Activated gamma-delta T cell (primary cell): ENCODE measurements at places on chromosomes 11 and 22.

DNA sequence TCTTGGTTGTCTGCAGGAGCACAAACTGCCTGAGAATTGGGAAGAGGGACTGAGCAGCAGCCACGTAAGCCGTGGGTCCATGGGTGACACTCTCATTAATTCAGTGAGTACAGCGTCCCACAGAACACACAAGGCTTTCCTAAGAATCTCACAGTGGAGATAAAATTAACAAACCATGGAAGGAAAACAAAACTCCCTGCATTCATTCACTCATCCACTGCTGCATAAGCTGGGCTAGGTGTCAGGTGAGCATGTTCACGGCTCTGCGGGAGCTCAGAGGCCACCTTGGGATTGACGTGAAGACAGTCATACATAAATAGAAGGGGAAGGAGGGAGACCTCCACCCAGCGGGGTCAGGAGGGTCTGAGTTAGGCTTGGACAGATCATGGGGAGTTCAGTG lies 1442.7 kb downstream of the TBC1D22A start:
- no peak for DNase-seq

GRCh38 chr22:44592824-44593148 lies 94.8 kb upstream of the RTL6 start:
- no peak for DNase-seq

DNA sequence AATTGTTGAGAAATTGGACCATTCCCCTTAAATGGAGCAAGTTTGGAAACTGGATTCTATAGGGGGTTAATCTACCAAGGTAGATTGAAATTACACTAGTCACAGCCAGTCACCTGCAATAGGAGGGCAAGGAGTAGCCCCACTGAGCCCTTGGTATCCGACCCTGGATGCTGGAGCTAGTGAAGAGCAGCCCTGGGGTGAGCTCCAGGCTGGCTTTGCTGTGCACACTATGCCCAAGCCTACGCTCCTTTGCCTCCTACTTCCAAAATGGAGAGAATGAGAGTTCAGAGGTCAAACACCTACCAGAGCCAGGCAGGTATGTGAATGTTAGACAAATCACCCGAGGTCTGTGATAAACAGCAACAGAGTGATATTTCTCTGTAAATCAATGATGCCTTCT lies 23.7 kb downstream of the SNU13 start:
- DNase-seq, result no peak

DNA sequence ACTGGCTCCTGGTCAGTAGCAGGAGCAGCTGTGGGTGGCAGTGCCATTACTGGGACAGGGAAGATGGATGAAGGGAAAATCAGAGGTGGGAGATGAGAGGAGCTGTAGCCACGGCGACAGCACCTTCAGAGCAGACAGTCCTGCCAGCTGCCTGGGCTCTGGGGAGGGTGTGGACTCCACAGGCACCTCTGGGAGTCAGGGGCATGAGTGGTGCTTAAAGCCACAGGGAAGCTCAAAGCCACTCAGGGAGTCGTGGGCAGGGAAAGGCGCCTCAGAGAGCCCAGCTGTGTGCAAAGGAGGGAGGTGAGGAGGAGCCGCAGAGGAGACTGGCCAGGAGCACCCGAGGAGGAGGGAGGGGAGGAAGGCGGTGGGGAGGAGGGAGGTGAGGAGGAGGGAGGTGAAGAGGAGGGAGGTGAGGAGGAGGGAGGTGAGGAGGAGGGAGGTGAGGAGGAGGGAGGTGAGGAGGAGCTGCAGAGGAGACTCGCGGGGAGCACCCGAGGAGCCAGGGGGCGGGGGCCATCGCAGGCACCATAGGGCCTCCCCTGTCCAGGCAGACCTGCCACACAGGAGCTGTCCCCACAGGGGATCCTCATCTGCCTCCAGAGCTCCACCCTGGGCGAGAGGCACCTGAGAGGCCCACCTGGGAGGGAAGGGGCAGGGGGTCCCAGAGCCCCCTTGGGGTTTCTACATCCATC lies 977.6 kb downstream of the BRD1 start:
- no peak for DNase-seq

GRCh38 chr11:57500515-57500914 lies 15.0 kb downstream of the SLC43A1 start:
- no peak for DNase-seq

DNA sequence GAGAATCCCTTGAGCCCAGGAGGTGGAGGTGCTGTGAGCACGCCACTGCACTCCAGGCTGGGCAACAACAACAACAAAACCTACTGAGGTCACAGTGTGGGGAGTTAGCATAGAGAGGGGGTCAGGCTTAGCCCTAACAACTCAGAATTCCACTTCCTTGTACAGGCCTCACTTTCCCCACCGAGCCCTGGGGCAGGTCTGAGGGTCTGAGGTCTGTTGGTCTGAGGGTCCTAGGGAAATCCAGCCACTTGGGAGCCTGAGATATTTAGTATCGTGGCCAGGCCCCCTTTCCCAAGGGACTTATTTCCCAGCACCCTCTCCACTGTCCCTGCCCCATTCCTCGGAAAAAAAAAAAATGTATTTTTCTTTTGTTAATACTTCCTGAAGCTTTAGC lies 34.8 kb upstream of the HORMAD2 start:
- DNase-seq, result no peak

DNA sequence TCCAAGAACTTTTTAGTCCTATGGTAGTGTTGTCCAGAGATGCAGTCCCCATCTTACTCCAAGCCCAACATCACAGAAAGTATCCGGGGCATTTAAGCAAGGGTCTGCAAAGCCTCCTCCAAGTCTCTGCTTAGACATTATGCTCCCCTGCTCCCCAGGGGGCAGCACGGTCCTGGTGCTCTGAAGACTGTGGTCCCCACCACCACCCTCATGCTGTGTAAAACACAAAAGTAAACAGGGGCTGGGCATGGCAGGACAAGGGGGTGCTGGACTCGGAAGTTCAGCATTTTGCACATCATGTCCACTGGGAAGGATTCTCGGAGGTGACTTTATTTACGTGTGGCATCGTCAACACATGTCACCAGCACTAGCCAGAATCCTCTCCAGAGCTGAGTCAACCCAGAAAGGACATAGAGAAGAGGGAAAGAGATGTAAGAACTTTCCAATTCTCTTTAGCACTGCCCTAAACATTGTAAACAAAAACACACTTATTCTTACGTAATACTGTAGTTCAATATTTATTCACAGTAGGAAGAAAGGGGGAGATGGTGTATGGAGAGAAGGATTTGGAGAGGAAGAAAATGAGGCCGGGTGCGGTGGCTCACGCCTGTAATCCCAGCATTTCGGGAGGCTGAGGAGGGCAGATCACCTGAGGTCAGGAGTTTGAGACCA lies 37.7 kb downstream of the TCIRG1 start:
- DNase-seq, result no peak

- no peak for DNase-seq
Observed at GRCh38 chr11:35233518-35233917, 94.5 kb downstream of the CD44 start.

DNA sequence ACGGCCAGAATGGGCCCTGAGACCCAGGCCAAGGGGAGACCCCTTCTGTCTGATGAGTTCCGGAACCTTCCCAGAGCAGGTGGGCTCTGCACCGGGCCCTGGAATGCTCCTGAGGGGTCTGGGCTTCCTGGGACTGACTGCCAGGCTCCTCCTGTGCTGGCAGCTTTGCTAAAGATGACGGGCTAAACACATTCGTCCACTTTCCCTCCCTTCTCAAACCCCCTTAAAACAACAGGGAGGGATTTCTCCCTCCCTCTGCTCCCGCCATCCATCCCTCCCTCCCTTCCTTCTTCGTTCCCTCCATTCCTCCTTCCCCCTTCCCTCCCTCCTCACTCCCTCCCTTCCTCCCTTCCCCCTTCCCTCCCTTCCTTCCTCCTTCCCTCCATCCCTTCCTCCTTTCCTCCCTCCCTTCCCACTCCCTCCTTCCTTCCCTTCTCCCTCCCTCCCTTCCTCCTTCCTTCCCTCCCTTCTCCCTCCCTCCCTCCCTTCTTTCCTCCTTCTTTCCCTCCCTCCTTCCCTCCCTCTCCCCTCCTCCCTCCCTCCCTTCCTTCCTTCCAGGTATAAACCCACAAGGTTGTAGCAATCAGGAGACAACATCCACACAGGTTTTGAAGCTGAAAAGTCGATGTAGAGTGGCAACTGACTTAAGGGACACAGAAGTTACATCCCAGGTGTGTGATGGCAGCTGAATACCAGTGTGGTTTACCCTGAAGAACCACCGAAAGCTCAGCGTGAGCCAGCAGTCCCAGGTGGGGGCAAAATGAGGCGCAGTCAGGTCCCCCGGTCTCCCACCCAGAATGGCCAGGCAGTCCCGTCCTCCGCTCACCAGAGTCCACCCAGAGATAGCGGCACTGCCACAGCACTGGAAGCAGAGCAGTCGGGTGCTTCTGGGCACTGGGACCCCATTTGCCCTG lies 18.8 kb upstream of the MGAT3 start:
- no peak for DNase-seq

GRCh38 chr11:112302226-112302868 lies 41.7 kb upstream of the PLET1 start:
- DNase-seq, result no peak

GRCh38 chr11:125300791-125301218 lies 136.3 kb downstream of the PKNOX2 start:
- DNase-seq, result no peak
